Ureter (tissue), 1 donor: ENCODE measurements at places on chromosomes 2 and 18. TPM values are rescaled to one million over a fixed set of nuclear protein-coding genes. Genes with fewer than 3 reads are reported as not detected.

Gene HOXD10
- 4.4 TPM for total RNA-seq

Gene SRD5A2
- total RNA-seq = 0.65 TPM

Gene BMP10
- total RNA-seq = not detected

Gene RTP5
- total RNA-seq = 0.21 TPM

Gene ANKRD62
- not detected for total RNA-seq

Gene POTEI
- total RNA-seq = not detected

Gene CIDEA
- not detected for total RNA-seq
